Activated CD4-positive, alpha-beta memory T cell treated with anti-CD3 and anti-CD28 coated beads for 36 hours (primary cell): ENCODE measurements at places on chromosomes 12 and 14. TPM values are rescaled to one million over a fixed set of nuclear protein-coding genes. Genes with fewer than 3 reads are reported as not detected.
A peak's percentile ranks its signal among the peaks of the same experiment; 100 is the strongest.

DNA sequence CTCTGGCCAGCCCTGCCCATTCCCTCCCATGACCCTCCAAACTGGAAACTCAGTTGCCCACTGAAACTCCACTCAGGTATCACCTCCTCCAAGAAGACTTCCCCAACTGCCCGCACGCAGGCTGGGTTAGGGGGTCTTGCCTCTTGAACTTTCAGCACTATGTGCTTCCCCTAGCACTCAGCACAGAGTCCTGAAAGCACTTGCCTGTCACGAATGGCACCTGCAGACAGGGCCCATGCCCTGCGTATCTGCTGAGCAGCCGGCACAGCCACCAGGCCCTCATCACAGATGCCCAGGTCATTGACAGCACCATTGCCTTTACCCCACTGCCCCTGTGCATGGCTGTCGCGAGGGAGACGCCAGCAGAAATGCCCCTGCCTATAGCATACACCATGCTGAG lies 11.2 kb downstream of the CCDC88C start:
- DNase-seq = peak; percentile 8

The BBOF1 gene
- 1.3 TPM for total RNA-seq

The GDF3 gene
- total RNA-seq = not detected

GRCh38 chr12:10614056-10614370 lies 604 bp upstream of the MAGOHB start:
- no peak for DNase-seq

The NANOG gene
- not detected for total RNA-seq

The ZDHHC22 gene
- not detected for total RNA-seq

The PRH2 gene
- not detected for total RNA-seq

The FGF6 gene
- total RNA-seq = not detected

DNA sequence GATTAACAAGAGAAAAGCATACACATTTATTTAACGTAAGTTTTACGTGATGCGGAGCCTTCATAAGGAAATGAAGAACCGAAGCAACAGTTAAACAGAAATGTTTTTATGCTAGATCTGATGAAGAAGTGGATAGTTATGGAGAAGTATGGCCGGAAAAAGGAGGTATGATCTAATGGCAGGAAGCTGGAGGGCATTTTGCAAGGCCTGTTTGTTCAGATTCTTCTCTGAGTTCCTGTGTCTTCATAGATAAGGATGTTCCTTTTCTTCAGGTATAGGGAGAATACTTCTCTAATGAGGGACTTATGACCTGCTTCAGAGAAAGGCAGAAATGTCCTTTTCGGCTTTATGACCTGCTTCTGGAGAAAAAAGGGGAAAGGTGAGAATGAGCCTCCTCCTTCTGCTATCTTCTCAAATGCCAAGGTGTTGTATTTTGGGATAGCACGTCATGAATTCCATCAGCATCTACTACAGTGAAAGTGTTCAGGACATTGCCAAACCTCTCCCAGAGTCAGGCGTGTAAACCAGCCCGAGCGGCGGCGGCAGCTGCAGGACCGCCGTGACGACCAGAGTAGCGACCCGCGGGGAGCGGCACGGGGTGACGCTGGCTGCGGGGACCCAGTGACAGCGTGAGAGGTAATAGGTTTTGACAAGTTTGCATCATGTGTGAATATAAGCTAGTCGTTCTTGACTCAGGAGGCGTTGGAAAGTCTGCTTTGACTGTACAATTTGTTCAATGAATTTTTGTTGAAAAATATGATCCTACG lies 33.7 kb upstream of the SGPP1 start:
- DNase-seq = no peak

The DMAC2L gene
- total RNA-seq = 13.4 TPM

The CSRP2 gene
- 0.41 TPM for total RNA-seq

DNA sequence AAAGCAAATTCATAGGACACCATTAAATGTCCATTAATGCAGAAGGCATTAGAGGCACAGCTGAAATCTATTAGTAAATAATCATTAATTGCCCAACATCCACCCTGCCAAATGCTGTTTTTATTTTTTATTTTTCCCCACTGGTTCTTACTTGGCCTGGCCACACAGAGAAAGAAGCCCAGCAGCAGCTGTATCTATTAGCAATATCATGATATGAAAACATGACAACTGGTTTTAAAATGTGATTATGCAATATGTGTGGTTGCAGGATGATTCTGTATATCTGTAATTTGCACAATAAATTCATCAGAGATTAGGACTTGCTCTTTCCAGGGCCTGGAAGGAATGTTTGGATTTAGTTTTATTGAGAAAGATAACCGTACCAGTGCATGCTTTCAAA lies 44.9 kb downstream of the SIX6 start:
- DNase-seq = no peak

DNA sequence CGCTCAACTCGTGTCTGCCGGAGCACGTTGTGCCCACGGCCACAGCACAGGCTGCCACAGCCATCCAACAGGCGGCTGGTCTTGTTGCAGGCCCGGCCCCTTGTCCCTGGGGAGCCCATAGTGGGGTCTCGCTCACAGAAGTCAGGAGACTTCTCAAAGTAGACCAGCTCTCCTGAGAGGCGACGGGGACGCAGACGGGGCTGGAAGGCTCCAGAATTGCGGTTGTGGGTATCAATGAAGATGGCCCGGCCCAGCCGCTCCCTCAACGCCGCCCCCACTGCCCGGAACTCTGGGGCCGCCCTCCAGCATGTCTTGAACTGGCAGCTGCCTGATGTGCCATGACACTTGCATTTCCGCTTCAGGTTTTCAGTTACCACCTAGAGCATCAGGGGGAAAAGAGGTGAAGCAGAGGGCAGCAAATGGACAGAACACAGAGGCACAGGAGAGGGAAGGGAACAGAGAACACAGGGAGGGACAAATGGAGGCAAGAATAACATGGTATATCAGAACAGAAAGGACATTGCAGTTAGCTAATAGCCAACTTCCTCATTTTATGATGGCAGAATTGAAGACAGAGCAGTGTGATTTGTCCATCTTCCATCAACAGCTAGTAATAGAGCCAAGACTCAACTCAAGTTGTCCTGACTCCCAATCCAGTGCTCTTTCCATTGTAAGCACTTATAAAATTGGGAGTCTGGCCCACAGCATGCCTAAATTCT lies 5.2 kb downstream of the WNT10B start:
- DNase-seq = no peak

GRCh38 chr12:12265571-12266388 lies 1.1 kb downstream of the LRP6 start:
- DNase-seq = no peak

DNA sequence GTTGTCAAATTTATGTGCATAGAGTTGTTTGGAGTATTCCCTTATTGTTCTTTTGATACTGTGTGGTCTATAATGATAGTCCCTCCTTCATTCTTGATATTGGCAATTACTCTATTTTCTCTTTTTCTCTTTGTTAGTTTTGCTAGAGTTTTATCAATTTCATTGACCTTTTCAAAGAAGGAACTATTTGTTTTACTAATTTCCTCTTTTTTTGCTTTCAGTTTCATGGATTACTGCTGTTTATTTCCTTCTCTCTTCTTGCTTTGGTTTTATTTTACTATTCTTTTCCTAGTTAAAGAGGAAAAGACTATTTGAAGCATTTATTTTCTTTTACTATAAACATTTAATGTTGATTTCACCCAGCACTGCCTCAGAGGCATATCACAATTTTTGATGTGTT lies 250.9 kb upstream of the PELI2 start:
- DNase-seq = no peak

DNA sequence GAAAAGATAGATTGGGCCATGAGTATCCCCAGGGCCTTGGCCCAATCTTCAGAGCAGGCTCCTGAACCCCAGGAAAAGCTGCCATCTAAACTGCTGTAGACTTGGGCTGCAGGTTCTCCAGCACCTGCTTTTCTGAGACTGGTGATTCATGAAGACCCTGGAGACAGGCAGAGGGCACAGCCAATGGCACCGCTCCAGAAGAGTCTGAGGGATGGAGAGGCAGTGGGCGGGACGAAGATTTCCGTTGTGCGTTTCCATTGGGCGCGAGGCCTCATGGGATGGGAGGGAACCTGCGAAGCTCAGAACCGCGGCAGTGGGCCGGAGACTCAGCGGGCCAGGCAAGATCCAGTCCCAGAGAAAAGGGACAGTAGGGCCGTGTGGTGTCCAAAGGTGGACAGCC lies 375.1 kb downstream of the IPO8 start:
- DNase-seq = no peak

The RHOJ gene
- not detected for total RNA-seq

- DNase-seq = no peak
These were observed 176.7 kb downstream of the ADGRD1 start for GRCh38 chr12:131130311-131130911.

GRCh38 chr12:125210104-125210755 lies 145.0 kb downstream of the AACS start:
- DNase-seq = peak; percentile 40

GRCh38 chr12:11561411-11561810 lies 88.1 kb upstream of the ETV6 start:
- DNase-seq = no peak

- no peak for DNase-seq
These were observed 24.3 kb downstream of the EMP1 start for GRCh38 chr12:13220838-13221237.

The C12orf50 gene
- total RNA-seq = not detected

DNA sequence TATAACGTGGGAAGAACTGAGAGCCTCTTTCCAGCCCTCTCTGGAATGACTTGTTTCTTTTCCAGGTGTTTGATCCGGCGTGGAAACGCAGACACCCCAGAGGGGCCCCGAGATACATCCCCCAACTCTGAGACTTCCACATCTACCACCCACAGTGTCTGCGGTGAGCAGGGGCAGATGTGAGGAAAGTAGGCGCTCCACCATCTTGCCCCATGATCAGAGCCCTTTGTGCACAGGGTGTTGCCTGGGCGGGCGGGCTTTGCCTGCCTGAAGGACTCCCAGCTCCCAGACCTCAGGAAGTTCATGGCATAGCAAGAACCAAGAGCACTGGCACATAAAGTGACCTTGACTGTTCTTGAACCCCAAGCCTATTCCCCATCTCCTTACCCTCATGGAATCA lies 2.8 kb downstream of the CARMIL3 start:
- no peak for DNase-seq

GRCh38 chr12:53827306-53827705 lies 75.5 kb upstream of the CISTR start:
- DNase-seq = no peak

DNA sequence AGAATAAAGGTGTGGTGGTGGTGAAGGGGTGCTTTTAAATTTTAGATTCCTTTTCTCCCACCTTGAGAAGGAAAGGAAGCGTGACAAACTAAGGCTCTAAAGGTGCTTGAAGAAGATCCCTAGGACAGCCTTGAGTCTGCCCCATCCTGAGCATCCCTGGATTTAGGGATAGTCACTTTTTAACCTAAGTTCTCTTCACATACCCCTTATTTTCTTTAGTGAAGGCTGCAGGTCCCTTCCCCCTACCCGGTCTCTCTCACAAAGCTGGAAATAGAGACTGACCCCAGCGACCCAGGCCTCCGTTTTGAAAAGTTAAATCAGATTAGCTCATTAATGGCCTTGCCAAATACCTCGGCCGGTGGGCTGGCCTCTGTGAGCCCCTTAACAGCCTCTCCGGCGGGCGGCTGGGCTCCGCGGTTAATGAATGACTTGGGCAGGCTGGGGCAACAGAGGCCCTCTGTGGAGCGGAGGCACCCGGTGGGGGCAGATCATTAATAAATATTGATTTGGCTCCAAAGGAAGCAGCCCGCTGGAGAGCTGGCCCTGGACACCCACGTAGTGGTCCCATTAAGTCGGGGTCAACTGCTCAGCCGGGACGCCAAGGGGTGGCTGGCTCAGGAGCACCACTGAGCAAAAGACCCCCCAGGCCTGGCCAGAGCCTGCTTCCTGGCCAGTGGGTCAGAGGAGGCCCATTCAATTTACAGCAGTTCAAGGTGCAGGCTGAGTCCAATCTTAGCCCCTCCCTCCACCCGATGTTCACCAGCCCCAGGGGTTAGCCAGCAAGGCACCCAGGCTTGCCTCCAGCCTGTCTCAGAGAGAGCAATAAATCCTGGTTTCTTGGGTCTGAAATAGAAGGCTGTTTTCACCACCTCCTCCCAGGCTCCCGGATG lies 31.8 kb downstream of the PAH start:
- DNase-seq = no peak

The KRT73 gene
- total RNA-seq = not detected

GRCh38 chr12:10957741-10958140 lies 18.7 kb upstream of the TAS2R14 start:
- DNase-seq = no peak

DNA sequence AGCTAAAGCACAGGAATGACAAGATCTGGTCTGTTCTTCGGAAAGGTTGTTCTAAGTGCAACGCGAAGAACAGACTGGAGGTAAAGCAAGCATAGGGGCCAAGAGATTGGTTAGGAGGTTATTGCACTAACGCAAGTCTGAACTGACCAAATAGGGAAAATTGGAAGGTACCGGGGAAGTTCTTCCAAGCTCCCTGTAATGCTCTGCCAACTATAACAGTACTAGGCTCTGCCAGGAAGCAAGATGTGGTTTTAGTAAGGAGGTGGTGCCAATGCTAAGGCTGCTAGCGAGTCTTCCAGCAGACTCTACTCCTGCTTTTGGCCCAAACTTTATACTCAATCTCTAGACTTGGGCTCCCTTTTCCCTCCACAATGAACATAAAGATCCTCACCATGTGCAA lies 138.6 kb downstream of the PAWR start:
- no peak for DNase-seq

- no peak for DNase-seq
These were observed 158.1 kb downstream of the ATP23 start for GRCh38 chr12:58099476-58099875.

GRCh38 chr12:55899082-55899481 lies 28.6 kb downstream of the PYM1 start:
- DNase-seq = peak; percentile 63

The ACOT4 gene
- 3.3 TPM for total RNA-seq

GRCh38 chr12:26226122-26226521 lies 30.7 kb downstream of the SSPN start:
- no peak for DNase-seq

GRCh38 chr12:12502815-12503151 lies 59.9 kb downstream of the DUSP16 start:
- peak; percentile 38 for DNase-seq

The MYH6 gene
- total RNA-seq = not detected

DNA sequence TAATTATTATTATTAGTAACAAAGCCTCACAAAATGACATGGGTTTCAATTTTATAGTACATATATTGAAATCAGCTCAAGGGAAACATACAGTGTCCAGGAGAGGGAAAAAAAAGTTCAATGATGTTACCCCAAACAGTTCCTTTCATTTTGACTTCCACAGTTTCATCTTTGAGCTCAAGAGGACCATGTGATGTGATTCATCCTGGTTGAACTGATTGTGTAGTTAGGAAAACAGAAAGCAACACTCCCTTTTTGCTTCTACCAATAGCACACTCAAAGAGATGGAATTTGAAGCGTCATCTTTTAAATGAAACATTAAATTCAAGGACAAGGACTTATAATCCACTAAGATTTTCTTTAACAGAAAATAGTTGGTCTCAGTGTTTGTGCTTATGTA lies 461.0 kb downstream of the FOXG1 start:
- no peak for DNase-seq

The CD163 gene
- not detected for total RNA-seq

GRCh38 chr14:33406766-33407165 lies 468.1 kb downstream of the NPAS3 start:
- DNase-seq = no peak

The C12orf60 gene
- 3.4 TPM for total RNA-seq

The SMIM41 gene
- not detected for total RNA-seq

The TSPAN8 gene
- total RNA-seq = not detected

The RILPL2 gene
- 16.6 TPM for total RNA-seq

- no peak for DNase-seq
These were observed 17.4 kb downstream of the PRKAB1 start for GRCh38 chr12:119685375-119685774.

- no peak for DNase-seq
These were observed 535.8 kb downstream of the PRKD1 start for GRCh38 chr14:29391801-29392200.

- DNase-seq = no peak
These were observed 103.5 kb downstream of the METTL25 start for GRCh38 chr12:82461836-82462235.

The RCOR1 gene
- 14.3 TPM for total RNA-seq

The PFKM gene
- total RNA-seq = 55.6 TPM
